Stimulated activated CD4-positive, alpha-beta T cell treated with anti-CD3 and anti-CD28 coated beads, Interleukin-4, amount 100 ng/mL, for 1 hour (primary cell): ENCODE measurements at places on chromosomes 4 and X.

DNA sequence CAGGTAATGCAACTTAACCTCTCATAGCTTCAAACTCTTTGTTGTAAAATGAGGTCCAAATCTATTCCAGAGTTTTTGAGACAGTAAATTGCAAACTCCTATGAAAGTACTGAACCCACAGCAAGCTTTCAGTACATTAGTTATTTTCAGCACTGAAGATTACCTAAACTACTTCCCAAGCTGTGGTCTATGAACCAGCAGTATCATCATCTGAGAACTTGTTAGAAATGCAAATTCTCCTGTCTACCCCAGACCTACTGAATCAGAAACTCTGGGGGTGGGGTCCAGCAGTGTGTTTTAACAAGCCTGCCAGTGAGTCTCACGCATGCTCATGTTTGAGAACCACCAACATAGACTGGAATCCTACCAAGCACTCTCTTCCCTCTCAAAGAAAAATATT, 5.7 kb upstream of the CASP6 start:
- no peak for DNase-seq

DNA sequence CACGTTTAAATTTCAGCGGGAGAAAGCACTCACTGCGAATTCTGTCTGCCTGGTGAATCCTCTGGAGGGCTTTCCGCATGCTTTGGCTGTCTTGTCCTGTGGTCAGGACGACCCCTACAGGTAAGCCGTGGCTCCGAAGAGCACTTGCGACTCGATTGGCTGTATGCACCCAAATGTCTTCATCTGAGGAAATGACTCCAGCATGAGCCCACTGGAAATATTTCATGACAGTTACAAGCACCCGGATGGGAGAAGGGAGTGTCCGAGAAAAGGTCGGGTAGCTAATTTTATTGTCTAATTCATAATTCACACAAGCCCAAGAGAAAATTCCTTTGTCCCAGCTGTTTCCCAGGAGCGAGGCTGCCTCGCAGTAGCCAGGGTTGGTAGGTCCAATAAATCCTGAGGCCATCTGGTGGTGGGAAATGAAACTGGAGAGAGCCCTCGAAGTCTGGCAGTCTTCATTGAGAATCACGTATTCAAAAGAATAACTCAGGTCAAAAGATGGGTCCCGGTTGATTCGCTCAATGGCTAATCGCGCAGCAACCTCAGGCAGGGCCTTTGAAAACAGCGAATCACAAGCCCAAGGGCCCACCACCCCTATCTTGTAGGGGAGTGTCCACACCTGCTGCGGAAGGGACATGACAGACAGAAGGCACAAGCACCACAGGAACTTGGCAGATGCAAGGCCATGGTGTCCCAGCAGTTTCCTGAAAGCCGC, 6.6 kb downstream of the GUCY2F start:
- DNase-seq: no peak

GRCh38 chr4:86233681-86234080, 126.2 kb downstream of the MAPK10 start:
- no peak for DNase-seq

DNA sequence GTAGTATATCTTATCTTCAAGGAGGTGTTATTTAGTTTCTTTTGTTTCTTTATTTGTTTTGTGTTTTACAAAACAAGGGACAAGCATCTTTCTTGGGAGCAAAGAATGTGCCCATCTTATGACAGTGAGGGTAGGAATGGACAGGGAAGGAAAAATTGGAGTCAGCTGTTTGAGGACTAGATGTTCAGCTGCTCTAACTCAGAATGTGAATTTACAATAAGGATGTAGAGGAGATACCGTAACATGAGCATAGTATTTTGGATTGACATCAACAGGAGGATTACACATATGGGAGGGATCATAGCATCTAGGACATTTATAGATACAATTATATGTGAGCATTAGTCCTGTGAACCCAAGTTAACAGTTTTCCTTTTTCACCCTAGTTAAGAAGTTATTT, 89.0 kb upstream of the GK2 start:
- no peak for DNase-seq

DNA sequence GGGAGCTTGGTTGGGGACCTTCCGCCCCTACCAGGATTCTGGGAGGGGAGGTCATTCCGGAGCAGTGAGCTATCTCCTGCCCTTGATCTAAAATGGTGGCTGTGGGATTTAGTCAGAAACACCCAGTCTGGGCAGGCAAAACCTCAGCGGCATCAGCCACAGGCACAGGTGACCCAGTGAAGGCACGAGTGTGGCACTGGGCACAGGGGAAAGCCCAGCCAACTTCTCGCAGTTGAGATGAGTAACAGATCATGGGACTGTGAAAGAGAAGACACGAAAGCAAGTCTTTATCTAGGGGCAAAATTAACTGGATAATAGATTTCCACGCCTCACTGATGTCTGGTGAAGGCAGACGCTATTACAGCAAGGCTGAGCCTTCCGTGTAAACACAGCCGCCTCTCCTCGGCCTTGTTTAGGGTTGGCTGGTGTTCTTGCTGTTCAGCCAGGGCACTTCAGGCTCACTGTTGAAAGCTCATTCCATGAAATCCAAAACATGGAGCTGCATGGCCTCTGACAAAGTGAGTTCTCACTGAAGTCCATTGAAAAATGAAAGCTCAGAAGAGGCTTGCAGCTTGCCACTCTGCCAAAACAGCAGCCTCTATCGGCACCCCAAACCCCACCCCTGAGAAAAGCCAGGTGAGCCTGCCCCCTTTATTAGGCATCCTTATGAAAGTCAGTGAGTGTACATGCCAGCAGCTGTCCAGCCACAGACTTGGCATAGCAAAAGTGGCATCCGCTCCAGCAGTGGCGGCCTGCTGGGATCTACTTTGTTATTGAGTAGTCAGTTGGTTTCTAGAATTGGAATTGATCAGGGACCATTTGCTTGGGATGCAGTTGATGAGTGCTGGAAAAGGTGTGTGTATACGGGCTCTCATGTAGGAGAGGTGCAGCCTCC, 102.3 kb upstream of the MTM1 start:
- DNase-seq: no peak

DNA sequence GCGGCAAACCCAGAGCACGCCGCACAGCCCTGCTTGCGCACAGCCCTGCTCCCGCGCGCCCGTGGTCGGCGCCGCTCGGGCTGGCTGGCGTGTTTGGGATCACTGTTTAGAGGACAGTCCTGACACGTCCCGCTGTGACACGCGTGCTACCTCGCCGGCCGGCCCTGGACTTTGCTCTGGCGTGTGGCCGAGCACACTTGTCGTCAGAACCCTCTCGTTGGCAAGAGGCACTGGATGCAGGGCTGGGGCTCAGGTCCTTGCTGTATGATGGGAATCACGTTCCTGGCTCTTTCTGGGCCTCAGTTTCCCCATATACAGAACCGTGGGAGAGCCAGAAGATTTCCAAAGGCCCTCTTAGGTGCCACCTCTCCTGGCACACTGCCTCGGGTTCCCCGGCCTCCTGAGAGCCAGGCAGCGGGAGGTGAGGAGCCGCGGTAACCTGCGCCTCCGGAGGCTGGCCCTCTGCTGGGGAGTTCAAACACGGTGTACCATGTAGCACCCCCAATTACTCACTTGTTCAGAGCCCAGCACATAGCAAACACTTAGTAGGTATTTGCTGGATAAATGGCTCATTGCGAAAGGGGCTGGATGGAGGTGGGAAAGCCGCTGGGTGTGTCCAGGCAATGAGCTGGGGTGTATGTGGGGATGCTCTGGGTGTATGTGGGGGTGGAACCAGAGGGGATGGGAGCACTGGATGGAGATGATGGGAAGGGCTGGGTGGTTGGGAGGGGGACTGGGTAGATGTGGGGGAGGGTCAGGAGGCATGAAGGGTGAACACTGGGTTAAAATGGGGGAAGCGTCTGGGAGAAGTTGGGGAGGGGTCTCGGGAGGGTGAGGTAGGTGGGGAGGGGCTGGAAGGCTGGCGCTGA, 76.6 kb downstream of the HTRA3 start:
- DNase-seq: no peak

- DNase-seq: no peak
These were observed 73.1 kb upstream of the BMP2K start for GRCh38 chr4:78703079-78703478.

DNA sequence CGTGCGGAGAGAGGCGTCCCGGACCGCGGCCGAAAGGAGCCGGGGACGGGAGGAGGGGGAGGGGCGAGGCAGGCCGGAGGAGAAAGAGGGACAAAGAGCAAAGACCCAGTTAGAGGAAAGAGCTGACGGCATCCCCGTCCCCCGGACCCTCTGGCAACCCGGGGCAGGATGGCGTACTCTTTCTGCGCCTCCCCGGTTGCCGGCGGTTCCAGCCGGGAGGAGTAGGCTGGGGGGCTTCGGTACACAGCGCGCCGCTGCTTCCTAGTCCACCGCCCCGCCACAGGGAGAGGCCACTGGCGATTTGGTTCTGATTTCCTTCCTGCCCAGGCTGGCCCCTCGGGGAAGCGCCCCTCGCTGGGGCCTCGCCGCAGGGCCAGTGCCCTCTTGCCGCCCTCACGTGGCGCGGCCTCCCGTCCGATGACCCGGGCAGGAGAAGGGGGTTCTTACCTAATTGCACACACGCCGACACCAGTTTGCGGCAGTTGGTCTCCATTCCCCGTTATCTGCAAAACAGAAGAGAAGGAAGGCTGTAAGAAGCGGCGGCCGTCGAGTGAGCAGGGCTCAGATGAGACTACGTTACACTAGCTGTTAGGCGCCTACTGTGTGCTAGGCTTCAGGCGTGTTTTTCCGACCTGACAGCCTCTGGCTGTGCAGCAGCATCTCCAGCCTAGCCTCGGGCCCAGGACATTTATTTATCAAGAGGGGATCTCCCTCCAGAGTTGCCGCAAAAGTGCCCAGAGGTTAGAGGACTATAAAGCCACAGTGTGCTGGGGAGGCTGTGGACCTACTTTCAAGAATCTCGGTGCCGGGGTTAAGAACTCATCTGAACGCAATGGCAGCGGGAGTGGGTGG, 9.9 kb upstream of the PITX2 start:
- no peak for DNase-seq

GRCh38 chr4:120472447-120473131, 405.9 kb upstream of the MAD2L1 start:
- DNase-seq: no peak

DNA sequence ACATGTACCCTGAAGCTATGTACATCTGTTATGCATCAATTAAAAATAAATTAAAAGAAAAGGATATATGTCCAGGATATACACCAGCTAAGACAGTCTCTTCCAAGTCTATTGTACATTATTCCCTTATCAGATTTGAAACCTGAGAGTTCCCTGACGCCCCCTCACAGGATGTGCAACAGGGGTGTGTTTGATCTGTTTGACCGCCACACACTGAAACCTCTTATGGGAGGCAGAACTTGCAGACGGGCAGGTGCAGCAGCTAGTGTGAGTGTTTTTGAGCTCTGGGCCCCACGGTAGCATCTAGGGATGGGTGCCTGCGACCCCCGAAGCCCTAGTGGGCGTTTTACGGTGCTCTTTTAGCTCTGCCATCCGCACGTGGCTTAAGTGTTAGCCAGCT, 4.7 kb downstream of the XG start:
- no peak for DNase-seq

GRCh38 chr4:137531168-137531985, 917 bp downstream of the PCDH18 start:
- DNase-seq: no peak

GRCh38 chr4:26746802-26747213, 113.8 kb upstream of the STIM2 start:
- peak; percentile 5 for DNase-seq

- DNase-seq: no peak
These were observed 29.7 kb downstream of the SYNPO2 start for GRCh38 chr4:118918388-118918787.

- DNase-seq: no peak
These were observed 188.6 kb upstream of the PPARGC1A start for GRCh38 chr4:24078347-24078962.

DNA sequence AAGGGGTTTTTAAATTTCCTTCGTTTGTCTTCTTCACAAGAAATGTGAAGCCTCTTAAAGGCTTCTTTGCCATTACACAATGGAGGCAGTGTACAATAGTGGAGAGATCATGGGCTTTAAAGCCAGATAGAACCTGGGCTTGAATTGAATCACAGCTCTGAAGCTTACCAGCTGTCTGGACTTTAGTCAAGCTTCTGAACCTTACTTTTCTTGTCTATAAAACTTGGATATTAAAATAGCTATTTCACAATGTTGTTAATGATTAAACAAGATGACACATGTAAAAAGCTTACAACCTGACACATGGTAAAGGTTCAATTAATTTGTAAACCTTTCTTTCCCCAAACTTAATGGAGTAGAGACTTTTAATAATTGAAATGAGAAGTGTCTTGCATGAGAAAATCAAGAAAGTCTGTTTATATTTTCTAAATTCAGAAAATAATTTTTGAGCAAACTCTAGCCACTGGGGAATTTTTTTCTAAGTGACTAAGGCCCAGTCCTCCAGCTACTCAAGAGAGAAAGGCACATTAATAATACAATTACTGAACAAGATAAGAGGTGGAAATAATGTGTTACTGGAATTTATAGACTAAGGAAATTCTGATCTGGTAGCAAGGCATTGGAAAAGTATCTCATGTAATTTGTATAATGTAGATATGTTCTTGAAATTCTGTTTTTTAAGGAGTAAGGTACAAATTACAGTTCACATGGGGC, 21.7 kb upstream of the TBC1D8B start:
- DNase-seq: no peak

DNA sequence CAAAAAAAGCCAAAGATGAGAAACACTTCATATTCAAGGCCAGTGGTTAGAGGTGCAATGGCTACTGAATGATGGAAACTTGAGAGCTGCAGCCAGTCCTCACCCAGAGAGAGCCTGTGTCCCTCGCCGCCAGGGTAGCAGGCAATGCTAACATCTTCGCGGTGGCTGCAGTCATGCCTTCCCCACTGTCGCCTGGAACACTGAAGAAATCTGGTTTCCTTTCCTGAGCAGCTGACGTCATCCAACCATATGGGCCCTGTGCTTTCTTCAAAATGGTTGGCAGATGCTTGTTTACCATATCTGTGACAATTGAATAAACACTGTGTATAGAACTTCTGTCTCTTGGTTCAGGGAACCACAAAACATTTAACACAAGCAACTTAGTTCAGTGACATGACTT, 39.7 kb downstream of the PRSS12 start:
- no peak for DNase-seq

DNA sequence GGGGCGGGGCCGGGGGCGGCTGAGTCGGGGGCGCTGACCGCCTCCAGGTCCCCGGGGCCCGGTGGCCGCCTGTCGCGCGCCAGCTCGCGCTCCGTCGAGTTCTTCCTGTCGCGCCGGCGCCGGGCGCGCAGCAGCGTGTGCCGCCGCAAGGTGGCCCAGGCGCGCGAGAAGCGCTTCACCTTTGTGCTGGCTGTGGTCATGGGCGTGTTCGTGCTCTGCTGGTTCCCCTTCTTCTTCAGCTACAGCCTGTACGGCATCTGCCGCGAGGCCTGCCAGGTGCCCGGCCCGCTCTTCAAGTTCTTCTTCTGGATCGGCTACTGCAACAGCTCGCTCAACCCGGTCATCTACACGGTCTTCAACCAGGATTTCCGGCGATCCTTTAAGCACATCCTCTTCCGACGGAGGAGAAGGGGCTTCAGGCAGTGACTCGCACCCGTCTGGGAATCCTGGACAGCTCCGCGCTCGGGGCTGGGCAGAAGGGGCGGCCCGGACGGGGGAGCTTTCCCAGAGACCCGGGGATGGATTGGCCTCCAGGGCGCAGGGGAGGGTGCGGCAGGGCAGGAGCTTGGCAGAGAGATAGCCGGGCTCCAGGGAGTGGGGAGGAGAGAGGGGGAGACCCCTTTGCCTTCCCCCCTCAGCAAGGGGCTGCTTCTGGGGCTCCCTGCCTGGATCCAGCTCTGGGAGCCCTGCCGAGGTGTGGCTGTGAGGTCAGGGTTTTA, 1.5 kb downstream of the ADRA2C start:
- DNase-seq: no peak

GRCh38 chrX:10702031-10702430, 81.6 kb upstream of the MID1 start:
- no peak for DNase-seq

GRCh38 chr4:112315446-112315845, 18.3 kb downstream of the ALPK1 start:
- no peak for DNase-seq

- DNase-seq: no peak
These were observed 909.1 kb downstream of the FAT4 start for GRCh38 chr4:126223784-126224407.
